ENCODE measurements at places on chromosomes 5 and 9.

DNA sequence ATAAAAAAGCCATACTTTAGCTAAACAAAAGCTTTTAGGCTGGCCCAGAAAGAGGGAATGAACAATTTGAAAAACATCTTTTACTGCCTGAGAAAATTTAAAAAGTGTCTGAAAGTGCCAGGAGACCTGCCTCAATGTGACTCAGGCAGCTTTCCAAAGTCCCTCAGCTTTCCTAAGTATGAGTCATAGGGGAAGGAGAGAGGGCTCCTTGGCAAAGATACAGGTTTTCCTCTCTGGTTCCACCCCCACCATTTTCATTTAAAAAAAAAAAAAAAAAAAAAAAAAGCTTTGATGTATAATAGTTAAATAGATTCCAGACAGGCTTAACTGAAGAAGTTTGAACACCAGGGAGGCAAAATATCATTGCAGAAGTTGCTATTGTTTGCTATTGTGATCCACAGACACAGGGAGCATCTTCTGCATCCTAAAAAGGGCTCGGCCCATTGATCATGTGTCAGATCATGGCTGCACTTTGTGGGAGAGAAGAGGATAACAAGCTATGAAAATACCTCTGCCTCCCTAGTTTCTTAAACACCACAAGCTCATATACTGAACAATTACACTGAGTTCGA lies 71.5 kb downstream of the MRPS27 start:
- peak; percentile 95 for DNase-seq

- no peak for DNase-seq
Measured at GRCh38 chr5:99059685-99060084, 130.9 kb upstream of the CHD1 start.

- peak; percentile 98 for DNase-seq
Measured at GRCh38 chr5:61311836-61312808, 19.9 kb upstream of the ZSWIM6 start.

- DNase-seq = peak; percentile 4
Measured at GRCh38 chr5:62886603-62887315, 308.1 kb downstream of the LRRC70 start.

DNA sequence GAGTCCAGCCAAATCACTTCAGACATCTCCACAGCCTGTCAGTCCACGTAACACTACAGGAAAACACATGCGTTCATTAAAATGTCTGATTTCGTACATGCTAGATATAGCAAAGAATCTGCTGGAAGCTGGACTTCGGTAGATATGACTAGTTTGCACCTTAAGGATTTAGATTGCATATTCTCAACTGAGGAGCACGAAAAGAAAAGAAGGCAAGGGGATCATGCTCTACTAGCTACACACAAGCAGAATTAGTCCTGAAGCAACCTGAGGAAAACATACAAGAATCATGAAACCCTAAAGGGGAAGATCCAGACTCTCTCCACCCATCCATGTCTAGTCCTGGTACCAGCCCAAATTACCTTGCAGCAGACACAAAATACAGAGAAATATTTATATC lies 36.1 kb upstream of the SSBP2 start:
- DNase-seq = no peak

GRCh38 chr5:149724130-149724840 lies 5.8 kb upstream of the PPARGC1B start:
- no peak for DNase-seq

GRCh38 chr5:122972877-122973276 lies 63.6 kb downstream of the PPIC start:
- peak; percentile 76 for DNase-seq

All from M059J (cell line).